NCI-H1930 (cell line): ENCODE measurements at places on chromosomes 4 and X.

DNA sequence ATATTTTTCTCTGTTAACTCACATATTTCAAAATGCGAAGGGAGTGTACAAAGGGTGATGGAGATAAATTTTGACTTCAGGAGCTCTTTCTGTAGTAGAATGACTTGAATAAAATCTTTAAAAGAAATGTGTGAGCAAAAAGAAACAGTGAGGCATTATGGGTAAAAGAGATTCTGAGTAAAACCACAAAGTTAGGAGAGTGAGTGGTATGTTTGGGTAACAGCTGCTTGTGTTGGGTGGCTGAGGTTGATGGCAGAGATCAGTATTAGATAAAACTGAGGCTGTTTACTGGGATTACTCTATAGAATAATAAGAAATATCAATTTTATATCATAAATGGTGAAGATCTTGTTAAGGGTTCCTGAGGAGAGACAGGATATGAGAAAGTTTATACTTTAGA is 434.2 kb upstream of the AMOT start:
- no peak for DNase-seq

DNA sequence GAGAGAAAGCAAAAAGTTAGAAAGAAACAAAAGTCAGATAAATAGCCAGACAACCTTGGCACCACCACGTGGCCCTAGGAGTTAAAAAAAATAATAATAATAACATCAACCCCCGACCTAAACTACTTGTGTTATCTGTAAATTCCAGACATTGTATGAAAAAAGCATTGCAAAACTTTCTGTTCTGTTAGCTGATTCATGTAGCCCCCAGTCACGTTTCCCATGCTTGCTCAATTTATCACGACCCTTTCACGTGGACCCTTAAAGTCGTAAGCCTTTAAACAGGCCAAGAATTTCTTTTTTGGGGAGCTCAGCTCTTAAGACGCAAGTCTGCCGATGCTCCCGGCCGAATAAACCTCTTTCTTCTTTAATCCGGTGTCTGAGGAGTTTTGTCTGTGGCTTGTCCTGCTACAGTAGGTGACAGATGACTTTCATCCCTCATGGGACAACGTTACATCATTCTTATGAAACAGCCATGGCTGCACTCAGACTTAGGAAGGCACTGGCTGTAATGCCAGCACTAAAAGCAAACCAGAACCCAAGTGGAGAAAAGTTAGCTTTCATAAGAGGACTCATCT is 520 bp downstream of the ACOX3 start:
- DNase-seq: no peak

DNA sequence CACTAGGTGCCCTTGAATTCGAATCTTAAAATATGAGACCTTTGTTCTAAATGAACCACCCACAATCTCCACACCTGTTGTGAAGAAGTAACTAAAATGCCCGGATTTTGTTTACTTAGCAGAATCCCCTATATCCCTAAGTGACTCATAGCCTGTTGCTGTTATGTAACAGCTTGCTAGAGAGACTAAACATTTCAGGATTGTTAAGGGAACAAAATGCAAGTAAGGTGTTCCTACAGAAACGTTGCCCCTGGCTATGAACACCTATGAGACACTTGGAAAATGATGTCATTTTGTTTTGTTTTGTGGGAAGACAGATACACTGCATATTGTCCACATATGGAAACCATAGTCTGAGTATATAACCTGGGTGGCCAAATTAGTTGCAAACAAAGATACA is 24.2 kb upstream of the MXRA5 start:
- DNase-seq: no peak

DNA sequence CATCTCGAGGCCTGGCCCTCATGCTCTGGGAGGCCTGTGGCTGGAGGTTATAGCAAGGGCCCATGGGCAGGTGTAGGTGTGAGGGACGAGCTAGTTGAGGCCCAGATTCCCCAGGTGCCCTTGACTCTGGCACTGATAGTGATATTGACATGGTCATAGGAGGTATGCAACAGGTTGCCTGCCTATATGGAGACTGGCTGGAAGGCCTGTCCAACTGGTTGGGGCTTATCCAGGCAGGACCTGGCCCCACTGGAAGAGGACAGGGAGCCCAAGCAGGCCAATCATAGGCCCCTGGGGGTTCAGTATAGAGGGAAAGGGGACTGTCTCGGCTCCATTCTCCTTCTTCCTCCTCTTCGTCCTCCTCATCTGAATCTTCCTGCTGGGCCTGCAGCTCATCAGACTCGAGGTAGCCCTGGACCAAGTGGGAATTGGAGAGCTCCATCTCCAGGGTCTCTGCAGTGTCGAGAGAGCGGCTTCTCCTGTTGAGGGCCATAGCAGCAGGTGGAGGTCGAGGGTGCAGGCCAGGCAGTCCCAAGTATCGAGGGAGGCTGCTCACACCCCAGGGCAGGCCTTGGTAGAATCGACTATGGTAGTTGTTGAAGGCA is 15.3 kb downstream of the AMER1 start:
- DNase-seq: no peak

DNA sequence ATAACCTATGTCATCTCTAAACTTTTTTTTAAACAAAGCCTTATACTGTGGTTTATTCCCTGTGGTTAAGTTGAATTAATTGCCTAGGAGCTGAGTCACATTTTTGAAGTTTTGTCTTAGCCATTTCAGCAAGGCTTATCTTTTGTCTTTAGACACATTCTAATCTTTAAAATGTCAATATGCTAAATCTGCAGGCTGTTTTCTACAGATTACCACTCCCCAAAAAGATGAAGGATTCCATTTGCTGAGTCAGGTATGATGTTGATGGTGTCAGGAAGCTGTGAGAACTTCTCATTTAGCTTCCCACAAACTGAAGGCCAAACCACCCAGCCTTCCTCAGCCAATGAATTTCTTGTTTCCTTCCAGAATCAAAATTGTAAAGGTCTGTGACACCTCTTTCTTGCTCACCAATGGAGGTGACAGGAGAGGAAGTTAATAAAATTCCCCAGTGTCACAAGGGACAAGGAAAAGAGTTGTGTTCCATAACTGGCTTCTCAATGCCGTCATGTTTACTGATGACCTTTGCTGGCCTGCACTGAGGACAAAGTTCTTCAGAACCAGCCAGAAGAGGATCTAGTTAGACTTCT is 3.7 kb upstream of the CXCL6 start:
- no peak for DNase-seq

GRCh38 chrX:148501386-148502066 is 1.1 kb downstream of the AFF2 start:
- DNase-seq: no peak

GRCh38 chr4:146975527-146975926 is 29.9 kb upstream of the TTC29 start:
- peak; percentile 44 for DNase-seq

- no peak for DNase-seq
Observed at GRCh38 chr4:151322570-151322969, 2.8 kb downstream of the SH3D19 start.

DNA sequence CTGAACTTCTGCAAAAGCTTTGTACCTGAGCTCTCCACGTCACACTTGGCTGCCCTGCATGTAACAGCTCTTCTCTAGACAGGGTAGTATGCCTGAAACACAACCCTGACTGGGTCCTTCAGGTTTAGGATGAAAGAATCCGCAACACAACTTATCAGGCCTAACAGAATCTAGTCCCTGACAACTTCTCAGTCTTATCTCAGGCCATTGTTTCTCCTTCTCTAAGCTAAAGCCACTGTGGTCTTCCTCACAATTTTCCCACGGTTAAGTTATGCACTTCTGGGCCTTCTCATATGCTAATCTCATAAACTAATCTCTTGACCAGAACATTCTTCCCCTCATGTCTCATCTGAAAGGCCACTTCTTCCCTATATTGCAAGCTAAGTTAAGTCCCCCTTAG is 10.8 kb upstream of the TMPRSS11B start:
- no peak for DNase-seq

DNA sequence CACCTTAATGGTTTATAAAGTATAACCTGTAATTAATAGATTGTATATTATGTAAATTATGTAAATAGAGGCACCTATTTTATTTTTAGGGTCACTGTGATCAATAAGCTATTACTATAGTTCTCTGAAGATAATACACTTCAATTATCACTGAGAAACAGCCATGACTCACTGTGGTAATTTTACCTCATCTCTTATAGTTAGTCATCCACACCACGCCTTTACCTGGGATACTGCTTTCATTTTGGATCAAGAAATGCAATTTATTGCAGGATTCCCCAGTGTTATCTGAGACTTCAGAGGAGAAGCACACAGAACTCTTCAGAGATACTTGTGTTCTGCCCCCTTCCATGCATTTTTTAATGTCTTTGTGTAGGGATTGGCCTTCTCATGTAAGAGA is 348.1 kb upstream of the ATOH1 start:
- no peak for DNase-seq
